ENCODE measurements at places on chromosomes 13 and 19.

GRCh38 chr19:8161135-8161646 is 11.8 kb upstream of the FBN3 start:
- DNase-seq: no peak

GRCh38 chr19:16521715-16522289 is 20.4 kb downstream of the CHERP start:
- DNase-seq: no peak

DNA sequence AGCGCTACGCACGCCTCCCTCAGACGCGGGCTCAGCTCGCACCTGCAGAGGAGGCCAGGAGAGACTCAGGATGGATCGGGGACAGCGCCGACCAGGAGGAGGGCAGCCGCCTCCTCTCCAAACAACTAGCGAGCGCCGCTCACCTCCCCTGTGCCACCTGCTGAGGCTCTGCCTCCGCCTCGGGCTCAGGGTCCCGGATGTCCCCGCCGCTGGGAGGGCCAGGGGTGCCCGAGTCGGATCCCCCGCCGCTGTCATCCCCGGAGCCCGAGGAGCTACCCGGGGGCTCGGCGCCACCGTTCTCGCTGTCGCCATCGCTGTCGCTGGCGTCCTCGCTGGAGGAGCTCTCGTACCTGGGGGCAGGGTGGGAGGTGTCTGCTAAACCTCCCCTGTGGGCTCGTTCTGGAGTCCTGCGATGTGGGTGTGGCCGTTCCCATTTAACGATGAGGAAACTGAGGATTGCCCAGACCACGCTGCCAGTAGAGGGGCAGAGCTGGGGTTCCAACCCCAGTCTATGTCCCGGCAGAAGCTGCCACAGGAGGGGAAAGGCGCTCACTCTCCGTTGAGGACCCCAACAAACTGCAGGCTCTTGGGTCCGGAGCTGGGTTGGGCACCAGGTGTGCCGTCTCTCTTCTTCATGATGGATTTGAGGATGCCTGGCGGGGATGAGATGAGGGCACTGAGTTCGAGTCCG is 9.2 kb downstream of the KANK3 start:
- DNase-seq: no peak

- peak; percentile 44 for DNase-seq
Measured at GRCh38 chr13:50244713-50245574, 229.7 kb downstream of the KCNRG start.

- no peak for DNase-seq
Measured at GRCh38 chr13:65860306-65860705, 1369.8 kb downstream of the PCDH9 start.

DNA sequence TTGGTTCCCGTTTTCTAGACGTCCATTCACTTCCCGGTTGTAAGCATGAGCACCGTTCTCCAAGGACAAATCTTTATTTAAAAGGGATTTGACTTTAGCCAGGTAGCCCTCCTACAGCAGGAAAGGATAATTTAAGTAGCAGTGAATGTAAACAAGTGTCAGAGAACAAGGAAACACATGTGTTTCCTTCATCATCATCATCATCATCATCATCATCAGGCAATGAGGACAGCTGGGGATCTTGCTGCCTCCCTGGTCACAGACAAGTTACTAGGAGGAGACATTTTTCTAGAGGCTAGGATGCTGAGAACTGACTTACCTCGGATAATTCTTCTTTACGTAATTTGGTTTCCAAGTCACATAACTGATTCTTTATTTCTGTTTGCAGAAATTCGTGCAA is 14.3 kb downstream of the DNMT1 start:
- no peak for DNase-seq

DNA sequence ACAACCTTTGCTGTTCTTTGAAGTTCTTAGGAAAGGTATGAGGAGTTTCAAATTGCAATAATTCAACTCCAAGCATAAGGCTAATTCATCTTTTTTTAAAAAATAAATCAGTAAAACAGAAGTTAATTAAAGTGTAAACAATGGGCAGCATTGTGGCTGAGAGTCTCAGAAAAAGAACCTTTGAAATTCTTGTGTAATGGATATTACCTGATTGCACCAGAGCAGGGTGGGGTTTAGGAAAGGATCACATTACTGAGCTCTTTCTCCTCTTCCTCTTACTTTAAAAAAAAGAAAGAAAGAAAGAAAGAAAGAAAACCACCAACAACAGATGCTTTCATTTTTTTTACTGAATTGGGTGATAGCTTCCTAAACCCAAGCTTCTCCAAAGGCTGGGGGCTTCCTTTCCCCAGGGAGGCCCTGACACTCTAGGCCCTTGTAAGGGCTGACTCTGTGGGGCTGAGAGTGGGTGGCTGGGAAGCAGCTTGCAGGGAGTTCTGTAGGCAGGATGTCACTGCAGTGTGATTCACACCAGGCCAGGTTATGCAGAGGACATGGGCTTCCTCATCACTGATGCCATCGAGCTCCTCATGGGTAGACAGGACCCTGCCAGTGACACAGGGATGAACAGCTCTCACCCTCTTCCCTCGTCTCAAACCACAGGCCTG is 564.5 kb downstream of the FGF9 start:
- no peak for DNase-seq

GRCh38 chr13:23460309-23460708 is 26.8 kb upstream of the SACS start:
- DNase-seq: no peak

GRCh38 chr13:21913010-21913409 is 242.1 kb downstream of the FGF9 start:
- no peak for DNase-seq

DNA sequence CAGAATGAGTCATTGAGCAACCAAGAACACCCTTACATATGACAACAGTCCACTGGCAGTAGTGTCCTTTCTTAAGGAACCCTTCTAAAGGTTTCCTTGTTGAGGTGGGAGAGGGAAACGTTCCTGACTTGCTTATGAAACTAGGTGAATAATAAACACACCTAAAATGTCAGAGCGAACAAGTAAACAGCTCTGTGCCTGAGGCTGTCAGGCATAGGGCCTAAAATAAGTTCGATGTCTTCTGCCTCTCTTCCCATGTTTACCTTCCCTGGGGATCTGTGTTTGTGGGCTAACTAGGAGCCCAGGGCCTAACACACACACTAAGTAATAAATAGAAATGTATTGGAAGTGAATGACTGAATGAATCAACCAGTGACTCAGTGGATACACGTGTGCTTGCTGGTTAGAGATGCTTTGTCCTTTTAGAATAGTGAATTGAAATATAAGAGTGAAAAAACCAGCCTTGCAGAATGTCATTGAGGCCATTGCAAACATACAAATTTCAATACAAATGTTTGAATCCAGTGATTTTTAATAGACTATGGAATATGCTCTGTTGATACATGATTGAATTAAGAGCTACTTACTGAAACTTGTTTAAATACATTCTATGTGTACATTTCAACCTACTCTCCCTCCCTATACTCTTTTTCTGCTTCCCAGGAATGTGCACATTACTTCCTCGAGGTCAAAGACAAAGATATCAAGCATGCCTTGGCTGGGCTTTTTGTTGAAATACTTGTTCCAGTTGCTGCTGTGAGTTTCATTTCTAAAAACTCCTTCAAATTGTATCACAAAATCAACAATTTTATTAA is 102.9 kb downstream of the FRY start:
- DNase-seq: no peak

- DNase-seq: no peak
Measured at GRCh38 chr19:6602729-6603114, 11.8 kb upstream of the CD70 start.

- no peak for DNase-seq
Measured at GRCh38 chr19:55188625-55189024, 8.5 kb upstream of the SYT5 start.

- DNase-seq: no peak
Measured at GRCh38 chr19:42285988-42286348, 16.0 kb upstream of the PRR19 start.

GRCh38 chr13:31168166-31168565 is 6.5 kb upstream of the HSPH1 start:
- DNase-seq: no peak

DNA sequence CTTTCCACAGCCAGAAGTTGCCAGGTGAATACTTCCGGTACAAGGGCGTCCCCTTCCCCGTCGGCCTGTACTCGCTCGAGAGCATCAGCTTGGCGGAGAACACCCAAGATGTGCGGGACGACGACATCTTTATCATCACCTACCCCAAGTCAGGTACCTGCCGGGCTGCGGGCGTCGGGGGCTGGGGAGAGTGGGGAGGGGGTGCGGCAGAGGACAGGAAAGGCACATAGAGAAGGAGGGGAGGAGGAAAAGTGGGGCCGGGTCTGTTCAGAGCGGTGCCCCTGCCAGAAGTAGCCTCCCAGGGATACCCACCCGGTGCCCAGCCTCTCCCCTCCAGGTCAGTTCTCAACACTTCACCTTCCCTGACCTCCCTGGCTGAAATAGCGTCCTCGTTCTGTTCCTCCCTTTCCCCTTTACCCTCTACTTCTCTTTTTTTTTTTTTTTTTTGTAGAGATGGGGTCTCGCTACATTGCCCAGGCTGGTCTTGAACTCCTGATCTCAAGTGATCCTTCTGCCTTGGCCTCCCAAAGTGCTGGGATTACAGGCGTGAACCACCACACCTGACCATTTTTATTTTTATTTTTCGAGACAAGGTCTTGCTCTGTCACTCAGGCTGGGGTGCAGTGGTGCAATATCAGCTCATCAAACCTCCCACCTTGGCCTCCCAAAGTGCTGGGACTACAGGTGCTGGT is 24.1 kb downstream of the SULT2B1 start:
- DNase-seq: no peak

- no peak for DNase-seq
Measured at GRCh38 chr13:73065665-73066340, 7.0 kb downstream of the KLF5 start.

GRCh38 chr19:41324921-41325639 is 15.1 kb downstream of the CCDC97 start:
- DNase-seq: no peak

DNA sequence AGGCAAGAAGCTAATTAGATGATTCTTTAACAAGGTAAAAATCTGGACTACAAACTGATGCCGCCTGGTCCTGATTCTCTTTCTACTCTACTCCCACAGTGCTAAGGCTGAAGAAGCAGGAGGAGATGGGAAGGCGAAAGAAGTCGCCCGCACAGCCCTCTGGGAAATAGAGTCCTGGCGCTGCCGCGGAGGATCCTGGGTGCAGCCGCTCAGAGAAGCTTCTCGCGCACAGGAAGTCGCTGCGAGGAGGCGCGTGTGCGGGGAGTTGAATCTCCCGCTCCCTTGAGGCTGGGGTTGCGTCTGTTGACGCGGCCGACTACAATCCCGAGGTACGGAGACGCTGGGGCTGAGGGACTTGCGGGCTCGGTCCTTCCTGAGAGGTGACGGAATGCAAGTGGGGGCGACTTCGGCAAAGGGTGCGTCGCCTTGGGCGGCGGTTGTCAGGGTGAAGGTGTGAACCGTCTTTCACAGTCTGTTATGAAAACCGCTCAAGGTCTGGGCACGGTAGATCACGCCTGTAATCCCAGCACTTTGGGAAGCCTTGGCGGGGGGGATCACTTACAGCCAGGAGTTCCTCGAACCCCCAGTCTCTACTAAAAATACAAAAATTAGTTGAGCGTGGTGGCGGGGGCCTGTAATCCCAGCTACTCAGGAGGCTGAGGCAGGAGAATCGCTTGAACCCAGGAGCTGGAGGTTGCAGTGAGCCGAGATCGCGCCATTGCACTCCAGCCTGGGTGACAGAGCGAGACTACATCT is at the start of gene ZNF473:
ZNF473 (plus strand) TSS at position 212 of the 756 bp plus-strand sequence. CDS start 5,078 bp downstream, outside the sequence.
- DNase-seq: peak; percentile 92

DNA sequence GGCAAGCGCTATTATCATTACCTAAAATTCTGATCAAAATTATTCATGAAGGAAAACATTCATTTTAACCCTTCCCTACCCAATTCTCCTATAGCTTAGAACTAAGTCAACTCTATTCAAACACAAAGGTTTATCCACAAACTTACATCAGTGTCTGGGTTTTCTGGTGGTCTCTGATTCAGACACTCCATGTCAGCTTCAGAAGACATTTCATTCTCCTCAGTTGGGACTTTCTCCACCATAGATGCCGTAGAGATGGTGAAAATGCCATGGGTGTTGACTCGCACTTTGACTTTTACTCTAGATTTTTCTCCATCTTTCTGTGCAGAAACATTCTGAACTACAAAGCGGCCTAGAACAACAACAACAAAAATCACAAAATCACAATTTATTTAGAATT is 16.3 kb downstream of the HSPH1 start:
- no peak for DNase-seq

GRCh38 chr19:3520166-3521103 is 14.3 kb downstream of the FZR1 start:
- no peak for DNase-seq

DNA sequence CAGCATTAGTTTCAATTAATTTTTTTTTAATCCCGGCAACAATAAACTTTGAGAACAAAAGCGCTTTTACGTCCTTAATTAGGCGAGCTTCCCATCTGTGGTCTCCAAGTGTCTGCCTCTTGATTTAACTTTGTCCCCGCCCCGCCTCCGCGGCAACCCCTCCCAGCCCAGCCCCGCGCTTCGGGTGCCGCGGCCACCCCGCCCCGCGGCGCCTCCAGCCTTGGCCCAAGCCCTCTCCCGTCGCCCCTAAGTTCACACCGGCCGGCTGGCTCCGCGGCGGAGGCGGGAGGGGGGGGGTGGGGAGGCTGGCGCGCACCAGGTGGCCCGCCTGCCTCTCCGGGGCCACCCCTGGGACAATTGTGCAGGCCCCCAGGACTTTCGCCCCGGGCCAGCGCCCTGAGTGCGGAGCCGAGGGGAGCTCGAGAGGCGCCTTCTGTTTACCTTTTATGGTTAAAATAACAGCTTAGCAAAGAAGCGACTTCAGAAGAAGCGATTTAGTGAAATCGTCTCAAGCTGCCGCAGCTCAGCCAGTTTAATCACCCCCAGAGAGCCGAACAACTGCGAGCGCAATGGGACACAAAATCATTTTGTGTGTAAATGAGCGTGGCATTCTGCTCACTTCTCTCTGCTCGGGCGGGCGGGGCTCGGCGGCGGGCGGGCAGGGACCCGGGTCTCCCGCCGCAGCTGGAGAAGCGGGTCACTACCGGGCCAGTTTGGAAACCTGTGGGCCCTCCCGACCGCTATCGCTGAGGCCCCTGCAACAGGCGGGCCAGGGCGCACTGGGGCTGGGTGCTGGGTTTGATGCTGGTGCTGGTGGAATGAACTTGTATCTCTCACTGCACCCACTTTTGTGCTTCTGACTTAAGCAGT is 1.4 kb downstream of the KCTD15 start:
- DNase-seq: no peak

- DNase-seq: peak; percentile 21
Measured at GRCh38 chr13:73870970-73871935, 263.0 kb downstream of the KLF12 start.

DNA sequence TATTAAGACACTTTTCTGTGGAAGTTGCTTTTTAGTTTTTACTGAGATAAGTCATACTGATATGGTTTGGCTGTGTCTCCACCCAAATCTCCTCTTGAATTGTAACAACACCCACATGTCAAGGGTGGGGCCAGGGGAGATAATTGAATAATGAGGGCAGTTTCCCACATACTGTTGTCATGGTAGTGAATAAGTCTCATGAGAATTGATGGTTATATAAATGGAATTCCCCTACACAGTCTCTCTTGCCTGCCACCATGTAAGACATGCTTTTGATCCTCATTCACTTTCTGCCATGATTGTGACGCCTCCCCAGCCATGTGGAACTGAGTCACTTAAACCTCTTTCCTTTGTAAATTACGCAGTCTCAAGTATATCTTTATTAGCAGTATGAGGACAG is 1340.4 kb downstream of the SLITRK5 start:
- DNase-seq: no peak
